K562 (cell line): ENCODE measurements at places on chromosomes 1 and 21.

DNA sequence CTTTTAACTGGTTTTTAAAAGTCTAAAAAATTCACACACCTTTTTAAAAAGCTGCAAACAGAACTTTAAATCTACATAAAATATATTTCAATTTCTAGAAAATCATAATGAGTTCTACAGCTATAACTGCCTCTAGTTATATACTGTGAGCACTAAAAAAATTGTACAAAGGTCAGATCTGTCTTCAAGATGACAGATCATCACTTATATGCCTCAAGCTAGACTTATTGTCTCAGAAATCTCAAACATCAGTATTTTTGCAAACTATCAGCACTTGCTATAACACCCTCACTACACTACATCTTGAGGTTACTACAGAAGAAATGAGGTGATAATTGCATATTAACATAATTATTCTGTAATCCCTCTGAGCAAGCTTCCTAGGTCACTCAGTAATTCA, 76.5 kb downstream of the ZNF644 start:
- DNase-seq = no peak

DNA sequence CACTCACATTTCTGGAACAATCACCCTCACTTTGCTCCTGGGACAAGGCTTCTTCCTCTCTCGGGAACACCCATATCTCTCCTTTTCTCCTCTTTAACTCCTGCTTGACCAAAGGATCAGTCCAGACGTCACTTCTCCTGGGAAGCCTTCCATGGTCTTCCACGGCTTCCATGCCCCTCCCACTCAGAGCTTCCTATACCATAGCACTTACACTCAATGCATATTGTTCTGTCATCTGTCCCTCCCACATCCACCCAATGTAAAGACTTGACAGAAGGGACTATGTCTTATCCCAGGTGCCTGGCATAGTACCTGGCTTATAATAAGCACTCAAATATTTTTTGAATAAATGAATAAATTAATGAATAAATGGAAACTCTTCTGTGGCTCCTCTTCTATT, 28.2 kb downstream of the CD34 start:
- no peak for DNase-seq

DNA sequence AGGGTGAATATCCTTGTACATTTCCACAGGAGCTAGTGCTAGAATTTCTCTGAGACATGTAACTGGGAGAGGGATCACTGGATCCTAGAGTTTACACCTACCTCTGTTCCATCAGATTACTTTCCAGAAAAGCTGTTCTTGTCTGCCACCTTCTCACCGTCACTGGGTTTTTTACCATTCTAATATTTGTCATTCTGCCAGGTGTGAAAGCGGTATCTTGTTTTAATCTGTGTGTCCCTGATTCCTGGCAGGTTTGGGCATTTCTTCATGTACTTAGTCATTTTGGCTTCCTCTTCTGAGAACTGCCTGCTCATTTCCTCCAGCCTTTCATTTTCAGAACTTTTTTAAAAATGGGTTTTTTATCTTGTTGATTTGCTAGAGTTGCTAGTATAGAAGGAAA, 5.1 kb downstream of the PMF1 start:
- no peak for DNase-seq

DNA sequence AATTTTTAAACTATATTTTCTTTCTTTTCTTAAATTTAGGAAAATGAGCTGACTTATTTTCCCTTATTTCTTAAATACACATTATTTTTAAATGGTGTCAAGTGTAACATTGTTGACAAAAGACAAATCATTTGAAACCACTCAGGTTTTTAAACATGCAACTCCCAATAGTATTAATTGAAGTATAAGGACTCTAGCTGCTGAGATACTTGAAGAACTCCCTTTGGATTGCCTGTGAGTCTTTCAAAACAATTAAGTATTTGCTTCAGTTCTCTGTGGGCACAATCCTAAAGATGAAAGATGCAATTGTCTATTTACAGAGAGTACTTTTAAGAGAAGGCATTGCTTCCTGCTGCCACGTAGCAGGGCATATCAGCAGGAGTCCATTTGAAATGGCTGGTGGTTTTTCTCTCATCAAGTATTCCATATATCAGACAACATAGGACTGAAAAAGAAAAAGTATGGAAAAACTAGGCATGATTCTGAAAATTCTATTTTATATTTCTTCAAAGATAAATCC, 373.4 kb downstream of the NEGR1 start:
- no peak for DNase-seq

DNA sequence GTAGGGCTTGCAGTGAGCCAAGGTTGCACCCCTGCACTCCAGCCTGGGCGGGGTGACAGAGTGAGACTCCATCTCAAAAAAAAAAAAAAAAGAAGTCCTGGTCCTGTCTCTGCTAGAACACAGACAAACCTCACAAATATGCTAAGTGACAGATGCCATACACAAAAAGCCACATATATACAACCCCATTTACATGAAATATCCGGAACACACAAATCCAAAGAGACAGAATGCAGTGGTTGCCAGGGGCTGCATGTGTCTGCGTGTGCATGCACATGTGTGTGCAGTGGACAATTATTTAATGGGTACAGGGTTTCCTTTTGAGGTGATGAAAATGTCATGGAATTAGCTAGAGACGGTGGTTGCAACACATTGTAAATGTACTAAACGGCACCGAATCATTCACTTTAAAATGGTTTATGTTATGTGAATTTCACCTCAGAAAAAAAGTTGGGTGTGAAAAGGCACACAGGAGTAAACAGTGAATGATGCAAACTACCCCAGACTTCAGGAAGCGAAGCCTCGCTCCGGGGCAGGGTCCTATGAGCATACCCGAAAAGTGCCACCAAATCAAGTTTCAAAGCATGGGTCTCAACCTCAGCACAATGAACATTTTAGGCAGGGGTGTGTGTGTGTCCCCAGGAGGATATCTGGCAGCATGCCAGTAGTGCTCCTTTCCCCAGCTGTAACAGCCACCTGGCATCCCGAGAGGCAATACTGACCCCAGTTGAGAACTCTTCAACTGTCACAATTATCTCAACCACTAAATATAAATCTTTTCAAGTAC, 48.3 kb downstream of the GNB1 start:
- DNase-seq = no peak

GRCh38 chr1:10980841-10981727, 31.4 kb upstream of the TARDBP start:
- DNase-seq = no peak

- DNase-seq = no peak
These were observed 31.3 kb downstream of the CACNA1E start for GRCh38 chr1:181514298-181515290.

DNA sequence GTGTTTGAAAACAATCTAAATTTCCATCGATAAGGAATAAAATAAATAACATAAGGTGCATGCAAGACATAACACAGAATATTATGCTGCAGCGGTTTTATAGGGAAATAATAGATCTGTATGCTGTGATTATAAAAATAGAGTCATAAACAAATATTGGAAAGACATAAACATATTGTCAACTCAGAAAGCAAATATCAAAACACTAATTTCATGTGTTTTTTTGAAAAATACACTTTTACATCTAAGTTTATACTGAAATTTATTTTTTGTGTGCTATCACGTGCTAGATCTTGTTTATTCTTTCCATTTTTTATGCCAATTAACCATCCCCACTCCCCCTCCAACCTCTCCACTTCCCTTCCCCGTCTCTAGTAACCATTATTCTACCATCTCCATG, 9.4 kb downstream of the OR6K3 start:
- DNase-seq = no peak

GRCh38 chr1:204363335-204364114, 3.8 kb upstream of the PLEKHA6 start:
- DNase-seq = peak; percentile 86

DNA sequence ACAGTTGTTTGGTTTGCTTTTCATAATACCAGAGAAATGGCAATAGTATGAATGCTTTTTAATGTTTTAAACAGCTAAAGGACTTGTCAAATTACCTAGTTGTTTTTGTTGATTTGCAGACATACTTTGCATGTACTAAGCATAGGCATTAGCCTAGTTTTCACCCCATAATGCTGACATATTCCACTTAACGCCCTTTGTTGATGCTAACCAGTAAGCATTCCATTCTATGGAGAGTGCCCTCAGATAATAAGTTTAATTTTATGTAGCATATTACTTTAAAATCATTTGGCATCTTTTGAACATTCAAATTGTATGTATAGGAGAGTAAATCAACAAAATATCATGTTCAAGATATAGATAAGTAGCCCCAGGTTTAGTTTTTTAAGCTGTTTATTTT, 32.5 kb downstream of the RGS21 start:
- no peak for DNase-seq

GRCh38 chr1:10617931-10618885, 143.5 kb downstream of the PEX14 start:
- no peak for DNase-seq

DNA sequence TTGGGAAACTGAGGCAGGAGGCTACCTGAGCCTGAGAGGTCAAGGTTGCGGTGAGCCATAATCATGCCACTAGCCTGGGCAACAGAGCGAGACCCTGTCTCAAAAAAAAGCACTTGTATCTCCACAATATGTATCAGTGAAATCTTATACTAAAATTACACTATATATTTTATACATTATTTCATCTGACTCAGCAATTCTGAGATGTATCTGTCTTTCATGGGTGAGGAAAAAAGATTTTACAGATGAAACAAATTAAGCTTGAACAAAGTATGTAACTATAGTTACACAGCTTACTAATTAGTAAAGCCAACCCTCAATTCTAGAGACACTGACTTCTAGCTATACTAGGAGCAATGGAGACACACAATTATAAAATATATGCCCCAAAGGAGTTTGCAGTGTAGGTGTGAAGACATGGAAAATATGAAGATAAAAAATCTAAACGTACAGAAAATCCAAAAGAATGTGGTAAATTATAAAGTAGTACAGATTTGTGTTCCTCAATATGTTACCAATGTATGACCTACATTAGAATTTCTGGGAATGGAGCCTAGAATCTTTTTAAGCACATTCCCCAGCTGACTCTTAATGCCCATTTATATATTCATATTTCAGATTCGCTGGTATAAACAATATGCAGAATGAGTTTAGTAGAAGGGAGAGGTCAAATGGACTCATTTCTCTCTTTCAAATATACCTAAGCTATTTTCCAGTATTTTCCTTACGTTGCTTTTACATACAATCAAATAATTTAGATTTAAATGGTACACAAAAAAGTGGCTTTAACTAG, 14.6 kb downstream of the GTF2B start:
- no peak for DNase-seq

GRCh38 chr1:17207046-17207445, 2.1 kb downstream of the PADI1 start:
- no peak for DNase-seq

DNA sequence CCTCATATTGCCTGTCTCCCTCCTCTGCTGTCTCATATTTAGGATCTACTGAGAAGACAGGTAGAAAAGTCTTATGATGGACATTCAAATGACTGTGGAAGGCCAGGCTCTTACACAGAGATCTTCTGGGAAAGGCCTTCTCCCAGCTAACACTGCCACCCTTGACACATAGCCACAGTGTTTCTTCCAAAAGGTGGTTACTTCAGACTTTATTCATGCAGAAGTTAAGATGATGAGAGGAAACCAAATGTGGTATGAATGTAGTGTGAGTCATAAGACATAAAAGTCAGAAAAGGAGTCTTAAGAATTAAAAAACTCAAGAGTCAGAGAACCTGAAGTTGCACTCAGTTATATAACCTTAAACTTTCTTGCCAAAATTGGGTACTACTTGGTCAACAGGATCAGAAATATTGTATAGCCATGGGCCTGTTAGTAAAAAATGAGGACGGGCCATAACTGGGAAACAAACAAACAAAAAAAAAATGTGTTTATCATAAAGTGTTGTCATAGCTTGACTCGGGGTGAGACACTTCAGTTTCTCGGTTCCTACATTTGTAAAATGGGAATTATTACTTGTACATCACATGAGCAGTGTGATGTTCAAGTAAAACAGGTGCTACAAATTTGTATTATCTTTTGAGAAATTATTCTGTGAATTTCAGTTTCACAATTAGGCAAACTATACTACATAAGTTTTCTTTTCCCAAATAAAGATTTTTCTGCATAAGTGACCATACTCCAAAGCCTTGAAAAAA, 1.2 kb upstream of the DENND1B start:
- DNase-seq = no peak

GRCh38 chr1:62269851-62270495, 49.3 kb downstream of the KANK4 start:
- DNase-seq = no peak

DNA sequence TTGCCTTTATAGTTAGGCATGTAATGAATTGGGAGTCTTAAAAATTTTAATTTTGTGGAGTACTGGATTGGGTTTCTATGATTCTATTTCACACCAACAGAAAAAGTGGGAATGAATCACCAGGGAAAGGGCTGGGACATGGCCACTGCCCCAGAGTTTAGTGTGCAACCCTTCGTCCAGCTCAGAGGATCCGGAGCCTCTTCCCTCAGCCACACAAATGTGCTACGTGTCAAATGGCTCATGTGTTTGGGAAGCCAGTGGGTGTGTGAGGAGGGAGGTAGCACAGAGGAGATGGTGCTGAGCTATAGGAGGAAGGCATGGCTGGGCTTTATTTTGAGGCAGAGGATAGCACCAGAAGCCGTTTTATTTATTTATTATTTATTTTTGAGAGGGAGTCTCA, 247.3 kb downstream of the SIPA1L2 start:
- DNase-seq = no peak

GRCh38 chr1:185581020-185581419, 153.2 kb upstream of the HMCN1 start:
- DNase-seq = no peak

DNA sequence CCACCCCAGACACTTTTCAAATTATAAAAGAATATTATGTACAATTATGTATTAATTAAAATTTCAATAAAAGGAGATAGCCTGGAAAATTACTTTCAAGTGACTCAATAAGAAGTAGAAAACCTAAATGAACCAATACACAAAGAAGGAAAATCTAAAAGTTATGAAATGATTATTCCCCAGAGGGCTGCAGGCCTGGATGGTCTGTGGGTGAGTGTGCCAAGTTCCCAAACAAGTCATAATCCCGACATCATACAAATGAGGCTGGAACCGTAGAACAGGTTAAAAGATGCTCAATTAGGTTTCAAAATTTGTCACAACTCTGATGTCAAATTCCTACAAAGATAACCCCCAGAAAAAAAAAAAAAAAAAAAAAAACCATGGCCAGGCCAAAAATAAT, 12.7 kb downstream of the SPATC1L start:
- no peak for DNase-seq

DNA sequence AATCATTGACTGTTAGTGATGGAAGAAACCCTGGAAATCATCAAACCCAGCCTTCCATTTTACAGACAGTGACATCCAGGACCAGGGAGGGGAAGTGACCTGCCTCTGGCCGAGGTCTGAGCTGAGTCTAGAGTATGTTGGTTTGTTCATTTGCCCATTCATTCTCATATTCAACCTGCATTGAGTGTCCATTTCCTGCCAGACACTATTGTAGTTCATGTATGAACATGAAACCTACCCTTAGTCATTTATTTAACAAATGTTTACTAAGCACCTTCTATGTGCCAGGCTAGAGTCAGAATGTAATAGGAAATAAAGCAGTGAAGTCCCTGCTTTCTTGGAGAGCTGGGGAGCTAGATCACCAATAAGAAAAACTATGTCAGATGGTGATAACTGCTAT, 51.3 kb downstream of the KCND3 start:
- no peak for DNase-seq

GRCh38 chr1:51488372-51489050, 30.6 kb downstream of the EPS15 start:
- DNase-seq = peak; percentile 41
